ENCODE measurements at places on chromosomes 12 and 14.

DNA sequence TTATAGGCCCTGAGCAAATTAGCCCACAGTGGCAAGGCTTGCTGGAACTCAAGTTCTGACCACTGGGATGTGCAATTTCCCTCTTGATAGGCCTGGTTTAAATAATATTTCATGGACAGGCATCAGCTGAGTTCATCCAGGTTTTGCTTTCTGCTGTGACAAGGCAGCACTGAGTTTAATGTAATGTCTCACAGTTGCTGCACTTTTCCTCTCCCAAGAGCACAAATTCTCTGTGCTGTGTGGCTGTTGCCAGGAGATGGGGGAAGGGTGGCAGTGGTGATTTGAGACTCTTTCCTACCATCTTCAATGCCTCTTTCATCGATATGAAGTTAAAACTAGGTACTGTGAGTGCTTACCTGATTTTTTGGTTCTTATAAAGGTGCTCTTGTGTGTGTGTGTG, 272.8 kb upstream of the STXBP6 start:
- DNase-seq: no peak

DNA sequence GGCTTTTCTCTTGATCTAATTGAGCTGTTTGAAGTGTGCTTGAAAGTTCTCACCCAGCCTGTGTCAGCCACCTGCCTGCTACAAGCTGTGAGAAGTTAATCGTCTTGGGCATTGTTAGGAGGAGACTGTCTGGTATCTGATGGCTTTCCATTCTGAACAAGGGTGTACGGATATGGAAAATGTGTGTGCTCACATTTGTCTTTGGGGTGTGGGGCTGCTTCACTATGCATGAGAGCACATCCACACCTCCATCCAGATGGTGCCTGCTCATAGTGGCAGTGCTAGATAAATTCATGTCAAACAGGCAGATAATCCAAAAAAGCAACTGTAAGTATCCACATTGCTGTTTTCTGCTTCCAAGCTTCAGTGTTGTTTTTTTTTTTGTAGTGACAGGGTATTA, 462.2 kb downstream of the DIO2 start:
- DNase-seq: no peak

DNA sequence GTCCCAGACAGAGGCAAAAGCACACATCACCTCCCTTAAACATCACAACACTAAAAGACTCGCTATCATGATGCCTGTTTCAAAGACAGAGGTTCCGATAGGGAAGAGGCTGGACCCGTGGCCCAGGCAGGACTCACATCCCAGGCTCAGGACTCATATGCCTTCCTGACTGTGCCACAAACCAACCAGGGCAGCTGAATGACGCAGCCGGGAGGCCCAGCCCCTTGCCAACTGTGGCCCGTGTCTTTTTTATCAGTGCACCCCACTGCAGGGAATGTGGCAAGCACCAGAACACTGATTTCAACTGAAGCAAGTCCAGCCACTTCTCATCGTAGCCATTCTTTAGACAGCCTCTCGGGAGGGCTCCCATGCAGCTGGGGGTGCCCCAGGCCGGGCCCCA, 132.3 kb downstream of the KSR2 start:
- DNase-seq: no peak

DNA sequence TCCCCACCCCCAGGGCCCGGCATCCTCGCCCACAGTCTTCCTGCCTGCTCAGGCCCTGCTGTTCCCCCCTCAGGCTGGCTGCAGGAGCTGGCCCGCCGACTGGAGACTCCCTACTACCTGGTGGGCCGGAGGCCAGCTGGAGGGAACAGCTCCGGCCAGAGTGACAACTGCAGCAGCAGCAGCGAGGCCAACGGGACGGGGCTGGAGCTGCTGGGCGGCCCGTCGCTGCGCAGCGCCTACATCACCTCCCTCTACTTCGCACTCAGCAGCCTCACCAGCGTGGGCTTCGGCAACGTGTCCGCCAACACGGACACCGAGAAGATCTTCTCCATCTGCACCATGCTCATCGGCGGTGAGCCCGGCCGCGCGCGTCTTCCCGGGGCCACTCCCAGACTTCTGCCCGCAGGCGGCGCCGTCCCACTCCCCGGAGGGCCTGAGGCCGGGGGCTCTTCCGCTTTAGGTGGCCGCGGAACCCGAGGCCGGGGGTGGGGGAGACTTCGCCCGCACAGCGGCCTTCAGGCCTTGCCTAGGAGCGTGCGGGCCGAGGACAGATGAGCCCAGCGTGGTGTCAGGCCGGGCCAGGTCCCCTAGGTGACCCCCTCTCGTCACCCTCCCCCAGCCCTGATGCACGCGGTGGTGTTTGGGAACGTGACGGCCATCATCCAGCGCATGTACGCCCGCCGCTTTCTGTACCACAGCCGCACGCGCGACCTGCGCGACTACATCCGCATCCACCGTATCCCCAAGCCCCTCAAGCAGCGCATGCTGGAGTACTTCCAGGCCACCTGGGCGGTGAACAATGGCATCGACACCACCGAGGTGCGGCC, 10.2 kb downstream of the KCNH3 start:
- no peak for DNase-seq

DNA sequence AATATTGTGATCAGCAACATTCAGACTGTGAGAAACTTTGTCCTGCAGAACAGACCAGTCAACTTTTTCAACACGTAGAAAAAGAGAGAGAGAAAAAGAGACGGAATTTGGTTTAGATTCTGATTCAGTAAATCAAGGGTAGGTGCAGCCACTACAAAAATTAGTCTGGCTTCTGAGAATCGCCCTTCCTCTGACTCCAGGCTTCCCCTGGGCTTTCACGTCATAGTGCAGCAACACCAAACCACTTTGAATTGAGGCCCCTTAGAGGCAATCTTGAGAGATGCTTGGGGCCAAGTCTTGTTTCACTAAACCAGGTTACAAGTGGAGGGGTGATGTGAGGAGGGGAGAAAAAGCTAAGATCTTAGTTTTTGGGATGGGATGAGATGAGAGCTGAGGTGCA, 37.5 kb upstream of the PTGR2 start:
- no peak for DNase-seq

GRCh38 chr12:113049976-113050742, 6.4 kb upstream of the DTX1 start:
- peak; percentile 70 for DNase-seq

DNA sequence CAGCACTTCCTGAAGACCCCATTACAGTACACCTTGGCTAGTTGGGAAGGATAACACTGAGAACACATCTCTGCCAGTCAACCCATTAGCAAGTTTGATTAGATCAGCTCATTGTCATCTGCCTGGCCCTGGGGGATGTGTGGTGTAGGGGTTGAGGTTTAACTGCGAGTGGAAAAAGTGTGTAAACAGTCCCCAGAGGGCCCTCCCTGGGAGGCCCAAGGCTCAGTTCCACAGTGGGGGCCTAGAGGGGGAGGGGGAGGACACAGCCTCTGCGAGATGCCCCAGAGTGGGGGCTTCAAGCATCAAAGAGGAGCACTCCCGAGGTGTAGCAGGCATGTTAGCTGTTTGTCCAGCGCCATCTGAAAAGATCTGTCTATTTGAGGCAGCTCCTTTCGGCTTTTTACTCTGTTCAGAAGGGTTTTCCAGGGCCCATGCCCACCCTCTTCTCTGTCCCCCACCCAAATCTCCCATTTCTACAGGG, 344 bp downstream of the LPAR5 start:
- DNase-seq: no peak

DNA sequence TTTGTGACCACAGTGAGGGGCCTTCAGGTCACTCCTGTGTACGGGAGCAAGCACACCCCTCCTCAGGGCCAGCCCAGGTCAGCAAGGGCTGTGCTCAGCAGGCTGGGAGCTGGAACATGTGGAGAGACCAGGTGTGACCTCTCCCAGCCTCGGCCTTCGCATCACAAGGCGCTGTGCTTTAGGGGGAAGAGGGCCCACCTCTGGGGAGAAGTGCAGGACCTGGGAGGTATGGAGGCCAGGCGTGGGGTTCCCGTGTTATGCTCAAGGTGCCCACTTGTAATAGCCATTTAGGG, 194.6 kb upstream of the PRMT8 start:
- DNase-seq: no peak

DNA sequence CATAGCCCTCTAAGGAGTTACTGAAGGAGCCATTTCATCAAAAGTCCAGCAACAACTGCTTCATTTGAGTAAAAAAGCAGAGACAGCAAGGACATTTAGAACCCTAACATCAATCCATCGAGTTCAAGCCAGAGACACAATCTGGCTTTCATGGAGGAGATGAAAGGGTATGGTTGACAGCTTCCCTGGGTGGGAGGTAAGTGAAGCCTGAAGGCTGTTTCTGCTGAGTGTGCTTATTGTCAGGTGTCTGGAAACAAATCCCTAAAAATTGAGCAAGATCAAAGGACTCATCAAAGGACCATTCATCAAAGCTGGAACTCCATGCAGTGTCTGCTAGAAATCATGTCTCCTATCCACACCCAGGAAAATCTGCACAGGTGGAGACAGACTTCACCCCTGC, 104.4 kb upstream of the CCDC196 start:
- no peak for DNase-seq

GRCh38 chr14:64387232-64387781, 846 bp upstream of the MTHFD1 start:
- peak; percentile 24 for DNase-seq

- DNase-seq: no peak
These were observed 168.8 kb upstream of the BCL2L14 start for GRCh38 chr12:11901701-11902524.

DNA sequence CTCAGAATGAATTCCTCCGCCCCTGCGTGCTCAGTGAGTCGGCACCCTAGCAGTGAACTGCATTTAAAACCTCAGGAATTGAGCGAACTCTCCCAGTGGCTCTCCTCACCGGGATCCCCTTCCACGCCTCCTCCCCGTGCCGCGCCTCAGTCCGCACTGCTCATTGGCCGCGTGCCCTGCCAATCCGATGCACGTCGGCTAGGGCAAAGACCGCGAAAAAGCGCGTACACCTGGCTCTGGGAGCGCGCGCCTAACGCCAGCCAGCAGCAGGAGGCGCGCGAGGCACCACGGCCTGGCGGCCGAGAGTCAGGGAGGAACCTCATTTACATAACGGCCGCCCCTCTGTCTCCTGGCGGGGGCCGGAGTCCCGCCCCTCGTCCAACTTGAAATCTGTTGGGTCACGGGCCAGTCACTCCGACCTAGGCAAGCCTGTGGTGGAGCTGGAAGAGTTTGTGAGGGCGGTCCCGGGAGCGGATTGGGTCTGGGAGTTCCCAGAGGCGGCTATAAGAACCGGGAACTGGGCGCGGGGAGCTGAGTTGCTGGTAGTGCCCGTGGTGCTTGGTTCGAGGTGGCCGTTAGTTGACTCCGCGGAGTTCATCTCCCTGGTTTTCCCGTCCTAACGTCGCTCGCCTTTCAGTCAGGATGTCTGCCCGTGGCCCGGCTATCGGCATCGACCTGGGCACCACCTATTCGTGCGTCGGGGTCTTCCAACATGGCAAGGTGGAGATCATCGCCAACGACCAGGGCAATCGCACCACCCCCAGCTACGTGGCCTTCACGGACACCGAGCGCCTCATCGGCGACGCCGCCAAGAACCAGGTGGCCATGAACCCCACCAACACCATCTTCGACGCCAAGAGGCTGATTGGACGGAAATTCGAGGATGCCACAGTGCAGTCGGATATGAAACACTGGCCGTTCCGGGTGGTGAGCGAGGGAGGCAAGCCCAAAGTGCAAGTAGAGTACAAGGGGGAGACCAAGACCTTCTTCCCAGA, at the start of gene HSPA2:
Gene HSPA2, plus strand, starts transcription at position 534 of the 995 bp plus-strand sequence. Its CDS starts 109 bp downstream, at position 643.
- peak; percentile 96 for DNase-seq

DNA sequence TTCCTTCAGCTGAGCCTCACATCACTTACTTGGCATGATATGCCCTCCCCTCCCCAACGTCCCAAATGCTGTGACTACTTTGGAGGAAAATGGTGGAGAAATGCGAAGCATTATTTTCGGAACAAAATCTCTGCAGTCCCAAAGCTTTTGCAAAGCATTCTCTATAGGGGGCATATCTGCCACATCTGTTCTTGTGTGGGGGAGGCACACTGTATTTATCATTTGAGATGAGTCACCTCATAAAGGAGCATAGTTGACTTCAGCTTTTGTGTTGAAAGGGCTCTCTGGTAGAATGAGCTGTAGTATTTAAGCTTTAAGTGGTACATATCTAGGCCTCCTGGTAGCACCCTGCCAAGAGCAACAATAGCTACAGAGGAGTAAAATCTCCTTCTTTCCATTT, 447.5 kb downstream of the ADAMTS20 start:
- DNase-seq: no peak

- no peak for DNase-seq
These were observed 12.8 kb upstream of the WSB2 start for GRCh38 chr12:118073768-118074167.

DNA sequence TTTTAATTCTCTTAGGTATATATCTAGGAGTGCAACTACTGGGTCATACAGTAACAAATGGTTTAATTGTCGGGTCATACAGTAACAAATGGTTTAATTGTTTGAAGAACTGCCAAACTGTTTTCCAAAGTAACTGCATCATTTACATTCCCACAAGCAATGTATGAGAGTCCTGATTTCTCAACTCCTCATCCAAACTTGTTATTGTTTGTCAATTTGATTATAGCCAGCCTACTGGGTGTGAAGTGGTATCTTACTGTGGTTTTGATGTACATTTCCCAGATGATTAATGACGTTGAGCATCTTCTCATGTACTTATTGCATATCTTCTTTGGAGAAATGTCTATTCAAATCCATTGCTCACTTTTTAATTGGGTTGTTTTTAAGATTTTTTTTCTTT, 67.6 kb upstream of the CFL2 start:
- DNase-seq: no peak

GRCh38 chr12:114163771-114164170, 197.6 kb upstream of the RBM19 start:
- DNase-seq: no peak

DNA sequence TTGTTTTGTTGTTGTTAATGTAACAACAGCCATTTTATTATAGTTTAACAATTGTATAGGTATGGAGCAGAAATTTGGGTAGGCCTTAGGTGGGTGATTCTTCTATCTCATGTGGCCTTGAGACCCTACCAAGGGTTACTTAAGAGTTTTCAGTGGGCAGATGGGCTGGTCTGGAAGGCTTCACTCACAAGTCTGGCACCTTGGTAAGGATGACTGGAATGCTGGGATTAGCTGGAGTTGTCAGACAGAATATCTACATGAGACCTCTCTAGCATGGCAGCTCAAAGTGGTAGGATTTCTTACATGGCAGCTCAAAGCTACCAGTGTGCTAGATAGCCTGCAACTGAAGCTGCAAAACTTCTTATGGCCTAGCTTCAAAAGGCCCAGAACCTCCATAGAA, 2.2 kb upstream of the MARS1 start:
- no peak for DNase-seq

DNA sequence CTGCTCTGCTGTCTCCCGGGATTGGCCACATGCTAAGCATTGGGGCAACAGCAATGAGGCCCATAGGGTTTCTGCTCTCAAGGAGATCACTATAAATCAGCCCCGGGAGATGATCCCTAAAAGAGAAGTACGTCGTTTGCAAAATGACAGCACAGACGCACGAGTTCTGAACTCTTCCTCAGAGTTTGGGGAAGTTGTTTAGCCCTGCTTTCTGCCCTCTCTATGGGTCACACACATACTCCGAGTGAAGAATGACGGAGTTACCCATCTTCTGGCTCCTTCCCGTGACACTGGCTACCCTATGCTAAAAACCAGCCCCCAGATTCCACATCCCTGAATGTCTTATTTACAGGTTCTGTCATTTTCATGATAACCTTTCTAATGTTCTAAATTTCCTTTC, 258.0 kb upstream of the PLEKHG7 start:
- DNase-seq: no peak

GRCh38 chr12:117658226-117658625, 296.8 kb upstream of the NOS1 start:
- DNase-seq: no peak

- no peak for DNase-seq
These were observed 139.3 kb downstream of the CALM1 start for GRCh38 chr14:90536092-90536491.

- DNase-seq: peak; percentile 64
These were observed 8.9 kb downstream of the ISCA2 start for GRCh38 chr14:74502236-74503019.

GRCh38 chr14:63891148-63891975, 38.6 kb downstream of the SYNE2 start:
- DNase-seq: no peak

Measured in SK-MEL-5 (cell line).